ENCODE measurements at places on chromosomes 2 and 18.

GRCh38 chr2:64328415-64328722, 125.6 kb upstream of the LGALSL start:
- DNase-seq: no peak

DNA sequence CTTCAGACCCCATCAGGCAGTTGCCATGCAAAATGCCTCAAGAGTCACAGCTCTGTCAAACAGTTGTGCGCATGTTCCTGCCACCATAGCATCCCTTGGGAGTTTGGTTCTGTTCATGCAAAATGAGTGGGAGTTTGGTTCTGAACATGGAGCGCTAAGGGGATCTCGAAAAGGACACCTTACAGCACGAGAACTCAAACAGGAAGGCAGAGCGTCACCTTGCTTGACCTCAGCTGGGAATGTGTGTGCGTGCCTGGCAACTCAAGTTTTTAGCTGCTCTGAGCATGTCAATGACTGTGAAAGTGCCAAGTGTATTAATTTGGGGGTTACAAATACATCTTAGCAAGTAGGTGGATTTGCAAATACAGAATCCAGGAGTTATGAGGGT, 16.6 kb downstream of the MALL start:
- DNase-seq: no peak

DNA sequence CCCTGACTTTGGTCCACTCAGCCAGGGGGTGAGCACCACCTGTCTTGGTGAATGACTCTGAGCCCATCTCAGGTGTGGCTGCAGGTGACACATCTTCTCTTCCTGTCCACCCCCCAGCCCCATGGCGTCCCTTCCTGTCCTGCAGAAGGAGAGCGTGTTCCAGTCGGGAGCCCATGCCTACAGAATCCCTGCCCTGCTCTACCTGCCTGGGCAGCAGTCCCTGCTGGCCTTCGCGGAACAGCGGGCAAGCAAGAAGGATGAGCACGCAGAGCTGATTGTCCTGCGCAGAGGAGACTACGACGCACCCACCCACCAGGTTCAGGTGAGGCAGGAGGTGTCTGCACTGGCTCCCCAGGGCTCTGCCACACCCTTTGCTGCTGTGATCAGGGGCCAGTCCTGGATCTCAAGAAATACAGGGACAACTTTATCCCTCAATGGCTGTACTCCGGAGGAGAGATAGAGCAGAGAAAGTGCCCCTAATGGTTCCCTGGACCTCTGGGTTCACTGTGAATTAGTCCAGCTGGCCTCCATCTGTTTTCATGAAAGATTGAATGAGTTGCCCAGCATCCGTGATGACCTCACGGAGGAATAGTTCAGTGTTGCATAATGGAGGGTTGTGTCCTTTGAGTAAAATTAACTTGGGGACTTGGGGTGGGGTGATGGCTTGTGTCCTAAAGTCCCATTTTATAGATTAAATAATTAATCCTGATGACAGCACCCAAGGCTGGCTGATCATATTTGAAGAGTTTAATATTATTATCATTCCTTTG, at the start of gene NEU2:
TSS of gene NEU2 (plus strand) at position 122 of the 770 bp plus-strand sequence. CDS start at position 122, 0 bp downstream.
- DNase-seq: no peak

DNA sequence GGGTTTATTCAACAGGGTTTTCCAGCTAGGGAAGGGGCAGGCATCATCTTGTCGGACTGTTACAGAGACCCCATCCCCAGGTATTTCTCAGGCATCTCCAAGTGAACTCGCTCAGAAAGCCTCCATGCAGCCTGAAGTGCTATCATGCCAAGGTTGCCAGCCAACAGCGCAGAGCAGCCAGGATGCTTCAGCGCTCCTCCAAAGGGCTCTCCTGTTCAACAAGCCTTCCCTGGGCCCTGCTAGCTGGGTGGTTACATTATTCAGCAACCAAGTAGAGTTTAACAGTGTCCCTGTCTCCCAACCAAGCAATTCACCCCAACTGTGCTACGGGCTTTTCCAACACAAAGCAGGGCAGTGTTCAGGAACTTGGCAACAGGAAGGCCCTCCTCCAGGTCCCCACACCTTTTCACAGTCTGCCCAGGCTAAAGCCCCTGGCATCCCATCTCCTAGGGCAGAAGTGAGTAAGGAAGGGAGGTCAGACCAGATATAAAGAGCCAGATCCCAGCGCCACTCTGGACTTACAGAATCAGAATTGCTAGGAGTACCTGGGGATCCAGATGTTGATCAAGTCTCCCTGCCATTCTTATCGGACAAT, 52.9 kb downstream of the ZBTB7C start:
- DNase-seq: no peak

DNA sequence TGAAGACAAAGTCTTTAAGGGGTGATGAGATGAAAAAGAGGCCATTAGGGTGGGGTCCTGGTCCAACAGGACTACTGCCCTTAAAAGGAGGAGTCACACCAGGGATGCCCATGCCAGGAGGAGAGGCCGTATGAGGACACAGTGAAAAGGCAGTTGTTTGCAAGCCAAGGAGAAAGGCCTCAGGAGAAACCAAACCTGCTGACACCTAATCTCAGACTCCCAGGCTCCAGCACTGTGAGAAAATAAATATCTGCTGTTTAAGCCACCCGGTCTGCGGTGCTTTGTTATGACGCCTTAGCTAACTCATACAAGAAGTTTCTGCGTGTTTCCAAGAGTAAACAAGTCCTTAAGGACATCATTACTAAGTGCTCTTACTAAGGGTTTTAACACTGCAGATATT, 93.6 kb downstream of the DNER start:
- no peak for DNase-seq

- DNase-seq: no peak
Measured at GRCh38 chr18:35334212-35334611, 10.0 kb downstream of the ZNF24 start.

GRCh38 chr2:119349289-119349688, 17.3 kb downstream of the C2orf76 start:
- no peak for DNase-seq

DNA sequence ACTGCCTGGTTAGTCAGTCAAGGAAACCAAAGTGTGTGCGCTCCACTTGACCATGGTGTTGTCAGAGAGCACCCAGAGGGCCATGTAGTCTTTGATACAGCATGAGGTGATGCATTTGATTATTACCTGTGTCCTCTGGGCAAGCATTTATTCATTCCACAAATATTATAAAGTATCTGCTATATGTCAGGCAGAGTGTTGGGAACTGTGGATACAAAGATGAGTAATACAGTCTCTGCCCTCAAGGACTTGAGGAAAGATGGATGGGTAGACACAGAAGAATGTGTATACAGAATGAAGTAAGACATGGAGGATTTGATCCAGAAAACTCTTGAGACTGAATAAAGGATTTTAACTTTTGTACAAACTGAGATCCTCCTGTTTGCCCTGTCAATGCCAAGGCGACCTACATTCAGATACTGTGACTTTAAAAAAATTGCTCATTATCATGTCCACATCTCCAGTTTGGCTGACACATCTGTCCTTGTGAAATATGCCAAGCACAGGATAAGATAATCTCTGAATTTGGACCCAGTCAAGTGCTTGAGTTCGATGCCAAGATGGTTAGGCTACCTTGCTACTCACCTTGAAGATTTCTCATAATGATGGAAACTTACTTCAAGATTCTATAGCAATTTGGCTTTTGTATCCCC, 50.8 kb downstream of the ACYP2 start:
- DNase-seq: no peak

- DNase-seq: no peak
Measured at GRCh38 chr2:203122317-203122986, 107.8 kb downstream of the NBEAL1 start.

DNA sequence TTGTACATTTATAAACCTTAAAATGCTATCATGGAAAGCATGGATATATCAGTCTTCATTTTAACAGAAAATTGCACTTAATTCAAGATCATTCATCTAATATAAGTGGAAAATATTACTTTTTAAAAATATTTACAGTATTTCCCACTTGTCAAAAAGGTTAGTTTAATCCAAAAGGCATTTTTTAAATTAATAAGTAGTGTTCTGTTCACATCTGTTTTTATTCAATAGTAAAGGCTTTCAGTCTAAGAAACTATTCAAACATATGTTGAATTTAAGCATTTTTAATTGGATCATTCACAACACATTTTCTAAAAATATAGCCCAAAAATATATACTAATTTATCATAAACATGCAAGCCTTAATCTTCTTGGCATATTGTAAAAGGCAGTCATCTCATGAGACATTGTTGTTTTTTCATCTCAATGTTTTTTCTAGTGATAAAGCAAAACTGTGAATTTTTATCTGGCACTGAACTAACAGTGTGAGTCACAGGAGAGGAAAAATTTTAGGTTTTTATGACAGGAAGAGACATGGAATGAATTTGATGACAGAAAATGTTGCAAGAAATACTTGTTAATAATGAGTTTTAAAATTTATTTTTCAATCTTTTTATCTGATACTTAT, 1642.5 kb upstream of the TMEFF2 start:
- no peak for DNase-seq

DNA sequence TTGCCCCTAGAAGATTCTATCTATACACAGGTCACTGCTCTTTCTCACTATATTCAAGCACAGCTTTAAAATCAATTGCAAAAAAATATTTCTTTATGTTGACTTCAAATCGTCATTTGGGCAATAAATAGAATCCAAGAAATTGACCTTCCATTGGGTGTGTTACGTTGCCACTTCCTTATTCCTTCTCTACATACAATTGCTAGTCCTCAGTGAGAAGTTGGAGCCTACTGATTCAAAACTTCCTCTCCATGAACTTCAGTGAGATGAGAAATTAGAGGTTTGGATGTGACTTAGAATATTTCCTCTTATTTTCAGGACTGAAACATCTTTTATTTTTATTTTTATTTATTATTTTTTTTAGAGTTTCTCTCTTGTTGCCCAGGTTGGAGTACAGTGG, 40.3 kb downstream of the PMAIP1 start:
- no peak for DNase-seq

- DNase-seq: no peak
Measured at GRCh38 chr2:172643142-172643541, 87.3 kb downstream of the PDK1 start.

DNA sequence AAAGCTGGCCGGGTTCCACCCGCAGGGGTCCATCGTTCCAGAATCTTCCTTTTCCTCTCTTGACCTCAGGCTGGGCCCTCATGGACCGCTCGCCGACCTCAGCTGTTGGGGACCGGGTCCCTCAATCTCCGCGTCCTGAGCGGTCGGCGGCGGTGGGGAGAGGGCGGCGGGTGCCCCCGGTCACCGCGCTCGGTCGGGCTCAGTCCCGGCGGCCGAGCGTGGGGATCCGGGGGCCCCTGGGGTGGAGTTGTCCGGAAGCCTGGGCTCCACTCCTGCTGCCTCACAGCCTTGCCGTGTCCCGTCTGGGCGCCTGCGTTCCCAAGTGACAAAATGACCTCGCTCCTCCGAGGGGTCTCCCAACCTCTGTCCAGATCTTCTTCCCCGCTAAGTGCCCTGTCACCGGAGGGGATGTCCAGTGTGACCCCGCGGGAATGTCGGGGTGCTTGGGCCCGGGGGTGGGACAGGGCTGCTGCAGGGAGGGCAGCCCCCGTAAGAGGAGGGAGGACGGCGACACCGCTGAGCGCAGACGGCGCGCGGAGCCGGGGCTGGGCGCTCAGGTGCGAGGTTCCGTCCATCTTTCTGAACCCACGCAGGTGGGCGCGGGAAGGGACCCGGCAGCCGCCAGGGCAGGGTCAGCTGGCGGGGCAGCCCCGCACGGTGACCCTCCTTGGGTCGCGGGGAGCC, 16.0 kb upstream of the E2F6 start:
- no peak for DNase-seq

DNA sequence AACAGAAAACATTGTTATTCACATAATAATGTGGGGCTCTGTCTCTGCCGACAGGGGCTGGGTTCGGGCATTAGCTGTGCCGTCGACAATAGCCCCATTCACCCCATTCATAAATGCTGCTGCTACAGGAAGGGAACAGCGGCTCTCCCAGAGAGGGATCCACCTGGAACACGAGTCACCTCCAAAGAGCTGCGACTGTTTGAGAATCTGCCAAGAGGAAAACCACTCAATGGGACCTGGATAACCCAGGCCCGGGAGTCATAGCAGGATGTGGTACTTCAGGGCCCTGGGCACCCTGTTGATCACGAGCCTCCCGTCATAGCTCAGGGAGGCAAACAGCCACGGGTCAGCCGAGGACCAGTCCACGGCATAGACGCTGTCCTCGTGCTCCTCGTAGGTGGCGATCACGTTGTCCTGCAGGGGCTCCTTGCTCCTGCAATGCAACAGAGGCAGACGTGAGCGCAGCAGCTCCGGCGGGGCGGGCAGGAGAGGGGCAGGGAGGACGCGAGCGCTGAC, 188.5 kb downstream of the EIPR1 start:
- DNase-seq: no peak

DNA sequence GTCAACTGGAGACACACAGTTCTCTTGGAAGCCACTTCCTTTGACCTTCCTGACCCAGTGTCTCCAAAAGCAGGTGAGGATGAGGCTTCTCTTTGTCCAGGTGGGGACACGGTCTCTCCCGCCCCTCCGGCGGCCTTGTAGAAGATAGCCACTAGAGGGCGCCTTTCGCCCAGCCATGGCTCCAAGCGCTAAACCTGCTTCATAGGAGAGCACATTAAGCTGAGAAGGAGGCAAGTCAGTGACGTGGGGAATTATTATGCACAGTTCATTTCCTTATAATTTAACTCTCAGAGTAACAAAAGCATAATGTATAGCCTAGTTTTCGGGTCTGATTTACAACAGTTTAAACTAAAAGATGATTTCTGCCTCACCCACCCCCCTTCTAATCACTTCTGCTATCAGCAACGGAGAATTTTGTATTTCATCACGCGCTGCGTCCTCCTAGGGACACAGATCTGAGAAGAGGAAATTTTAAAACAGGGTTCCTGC, 208.7 kb downstream of the ICOS start:
- DNase-seq: peak; percentile 92

DNA sequence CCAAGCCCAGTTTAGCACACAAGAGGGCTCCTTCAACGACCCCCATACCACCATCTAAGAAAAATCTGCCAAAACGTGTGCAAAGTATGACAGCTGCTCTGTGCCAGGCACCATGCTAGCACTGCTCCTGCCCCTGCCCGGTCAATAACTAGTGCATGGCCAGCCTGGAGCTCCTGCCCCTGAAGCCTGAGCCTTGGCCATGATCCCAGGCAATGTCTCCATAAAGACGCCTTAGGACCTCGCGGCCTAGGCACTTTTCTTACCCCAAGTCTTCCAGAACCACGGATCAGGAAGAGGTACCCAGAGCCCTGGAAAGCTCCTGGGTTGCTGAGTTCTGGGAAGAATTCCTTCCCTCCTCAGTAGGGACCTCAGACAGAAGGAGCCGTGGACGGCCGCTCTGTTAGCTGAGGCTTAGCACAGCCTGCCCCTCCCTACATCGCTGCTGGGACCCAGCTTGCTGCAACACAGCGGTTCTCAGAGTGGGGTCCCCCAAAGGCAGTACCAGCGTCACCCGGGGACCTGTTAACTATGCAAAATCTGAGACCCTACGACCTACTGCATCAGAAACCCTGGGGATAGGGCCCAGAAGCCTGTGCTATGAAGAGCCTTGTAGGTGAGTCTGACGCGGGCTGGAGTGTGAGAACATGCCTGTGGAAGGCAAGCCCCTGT, 117.8 kb upstream of the TWIST2 start:
- no peak for DNase-seq
